ENCODE measurements at places on chromosomes 5 and 9. TPM values are rescaled to one million over a fixed set of nuclear protein-coding genes. Genes with fewer than 3 reads are reported as not detected.

GRCh38 chr5:128674837-128675446 lies 136.9 kb upstream of the FBN2 start:
- no peak for DNase-seq

DNA sequence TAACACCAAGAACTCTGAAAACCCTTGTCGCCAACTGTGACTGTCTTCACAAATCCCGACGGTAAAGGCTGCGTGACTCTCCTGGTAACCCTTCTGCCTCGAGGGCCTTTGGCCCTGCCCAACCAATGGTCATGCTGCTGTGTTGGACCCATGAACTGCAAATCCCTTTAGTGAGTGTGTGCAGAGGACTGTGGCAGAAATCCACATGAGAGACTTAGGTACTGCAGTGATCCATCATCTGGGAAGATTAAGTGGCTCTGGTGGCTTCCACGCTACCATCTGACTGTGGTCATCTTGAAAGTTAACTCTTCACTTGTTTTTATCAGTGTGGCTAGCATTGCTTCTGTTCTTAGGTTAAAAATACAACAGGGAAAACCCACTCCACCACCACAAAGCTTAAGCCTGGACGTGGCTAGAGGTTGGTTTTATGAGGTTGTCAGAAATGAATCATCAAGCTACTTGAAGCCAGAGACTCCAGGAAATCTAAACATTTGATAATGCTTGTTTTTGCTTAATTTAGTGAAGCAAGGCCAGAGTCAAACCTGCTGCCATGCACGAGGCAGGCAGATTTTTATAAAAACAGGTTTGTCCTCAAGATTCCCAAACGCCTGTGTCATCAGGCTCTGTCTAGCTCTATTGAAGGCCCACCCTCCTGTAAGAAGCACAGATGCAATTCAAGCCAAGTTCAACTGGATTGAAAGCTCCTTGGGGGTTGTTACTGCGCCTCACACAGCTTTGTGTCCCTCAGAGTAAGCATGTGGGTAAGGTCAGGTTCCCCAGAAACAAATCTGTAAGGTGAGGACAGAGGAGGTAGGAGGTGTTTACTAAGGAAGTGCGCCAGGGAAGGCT lies 52.7 kb upstream of the ERCC6L2 start:
- no peak for DNase-seq

DNA sequence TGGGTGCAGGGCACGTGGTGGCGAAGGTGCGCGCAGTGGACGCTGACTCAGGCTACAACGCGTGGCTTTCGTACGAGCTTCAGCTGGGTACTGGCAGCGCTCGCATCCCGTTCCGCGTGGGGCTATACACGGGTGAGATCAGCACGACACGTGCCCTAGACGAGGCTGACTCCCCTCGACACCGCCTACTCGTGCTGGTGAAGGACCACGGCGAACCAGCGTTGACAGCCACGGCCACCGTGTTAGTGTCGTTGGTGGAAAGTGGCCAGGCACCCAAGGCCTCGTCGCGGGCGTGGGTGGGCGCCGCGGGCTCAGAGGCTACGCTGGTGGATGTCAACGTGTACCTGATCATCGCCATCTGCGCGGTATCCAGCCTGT lies 2.1 kb downstream of the PCDHA2 start:
- no peak for DNase-seq

DNA sequence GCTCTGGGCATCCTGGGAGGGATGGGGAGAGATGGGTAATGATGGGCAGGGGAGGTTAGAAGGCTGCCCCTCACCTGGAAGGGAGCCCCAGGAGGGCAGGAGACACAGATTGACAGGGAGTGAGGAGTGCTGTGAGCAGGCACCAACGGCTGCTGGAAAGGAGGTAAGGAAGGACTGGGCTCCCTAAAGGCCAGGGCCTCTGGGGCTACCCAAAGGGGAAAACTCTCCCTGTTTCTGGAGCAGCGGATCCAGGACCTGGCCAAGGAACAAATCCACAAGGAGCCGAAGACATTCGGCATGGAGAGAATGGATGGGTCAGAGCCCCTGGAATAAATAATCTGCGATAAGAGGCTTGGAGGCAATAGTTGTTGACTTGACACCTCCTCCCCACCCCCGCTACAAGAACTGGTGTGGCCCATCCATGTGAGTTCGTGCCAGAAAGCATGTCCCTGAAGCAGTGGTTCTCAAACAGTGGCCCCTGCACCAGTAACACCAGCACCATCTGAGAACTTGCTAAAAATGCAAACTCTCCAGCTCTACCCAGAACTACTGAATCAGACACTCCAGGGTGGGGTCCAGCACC lies 208.3 kb downstream of the GABBR2 start:
- no peak for DNase-seq

DNA sequence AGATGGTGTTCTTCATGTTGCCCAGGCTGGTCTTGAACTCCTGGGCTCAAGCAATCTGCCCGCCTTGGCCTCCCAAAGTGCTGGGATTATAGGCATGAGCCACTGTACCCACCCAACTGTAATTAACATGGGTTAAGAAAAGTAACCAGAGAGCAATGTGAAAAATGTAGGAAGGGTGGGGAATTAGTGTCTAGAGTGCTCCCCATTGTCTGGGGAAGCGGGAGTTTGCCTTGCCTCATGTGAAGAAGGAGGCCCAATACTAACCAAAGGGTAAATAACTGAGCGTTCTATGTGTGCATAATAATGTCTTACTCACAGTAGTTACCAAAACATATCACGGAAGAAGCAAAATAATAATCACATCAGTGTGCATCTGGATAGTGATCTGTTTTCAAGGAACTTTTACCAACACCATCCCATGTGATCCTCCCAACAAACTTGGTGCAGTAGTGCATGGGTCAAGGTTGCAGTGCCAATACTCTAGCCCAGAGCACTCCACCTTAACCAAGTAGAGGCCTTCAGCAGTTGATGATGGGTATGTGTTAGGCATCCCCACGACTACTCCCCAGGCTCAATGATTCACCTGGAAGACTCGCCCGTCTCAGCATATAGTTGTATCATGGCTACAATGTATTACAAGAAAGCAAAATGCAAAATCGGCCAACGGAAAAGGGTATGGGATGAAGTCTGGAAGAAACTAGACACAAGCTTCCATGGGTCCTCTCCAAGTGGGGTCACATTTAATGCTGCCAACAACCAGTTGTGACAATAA lies 26.2 kb downstream of the GNAQ start:
- DNase-seq: no peak

GRCh38 chr5:96067894-96068614 lies 106.4 kb upstream of the ELL2 start:
- DNase-seq: no peak

DNA sequence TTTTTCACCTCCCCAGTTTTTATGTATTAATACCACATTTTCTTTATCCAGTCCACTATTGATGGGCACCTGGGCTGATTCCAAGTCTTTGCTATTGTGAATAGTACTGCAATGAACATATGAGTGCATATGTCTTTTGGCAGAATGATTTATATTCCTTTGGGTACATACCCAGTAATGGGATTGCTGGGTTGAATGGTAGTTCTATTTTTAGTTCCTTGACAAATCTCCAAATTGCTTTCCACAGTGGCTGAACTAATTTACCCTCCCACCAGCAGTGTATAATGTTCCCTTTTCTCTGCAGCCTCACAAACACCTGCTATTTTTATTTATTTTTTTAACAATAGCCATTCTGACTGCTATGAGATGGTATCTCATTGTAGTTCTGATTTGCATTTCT lies 340.2 kb downstream of the ADAMTS6 start:
- no peak for DNase-seq

DNA sequence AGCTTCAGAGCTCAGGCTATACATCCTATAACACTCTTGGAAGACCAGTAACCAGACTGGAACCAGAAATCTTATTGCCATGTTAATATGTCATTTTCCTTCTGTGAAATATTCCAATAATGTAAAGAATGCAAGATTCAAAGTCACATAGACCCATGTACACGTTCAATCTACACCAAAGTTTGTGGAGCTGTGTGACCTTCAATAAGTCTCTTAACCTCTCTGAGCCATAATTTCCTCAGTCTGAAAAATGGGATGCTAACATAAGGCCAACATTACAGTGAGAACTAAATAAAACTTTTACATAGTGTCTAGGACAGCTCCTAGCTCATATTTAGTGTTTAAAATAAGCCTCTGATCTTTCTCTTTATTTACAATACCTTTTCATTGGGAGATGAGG lies 70.4 kb downstream of the ARRDC3 start:
- DNase-seq: no peak

- DNase-seq: no peak
Observed at GRCh38 chr5:150787656-150788055, 9.1 kb downstream of the SMIM3 start.

The GABRP gene
- 0.38 TPM for total RNA-seq

The CCDC112 gene
- total RNA-seq: 7.4 TPM
